ENCODE measurements at places on chromosomes 3 and 15.

- DNase-seq = no peak
Observed at GRCh38 chr15:25832158-25832557, 31.0 kb downstream of the ATP10A start.

GRCh38 chr15:66748708-66749035 lies 46.6 kb downstream of the SMAD6 start:
- DNase-seq = no peak

- DNase-seq = no peak
Observed at GRCh38 chr15:27545494-27546255, 553.4 kb downstream of the OCA2 start.

DNA sequence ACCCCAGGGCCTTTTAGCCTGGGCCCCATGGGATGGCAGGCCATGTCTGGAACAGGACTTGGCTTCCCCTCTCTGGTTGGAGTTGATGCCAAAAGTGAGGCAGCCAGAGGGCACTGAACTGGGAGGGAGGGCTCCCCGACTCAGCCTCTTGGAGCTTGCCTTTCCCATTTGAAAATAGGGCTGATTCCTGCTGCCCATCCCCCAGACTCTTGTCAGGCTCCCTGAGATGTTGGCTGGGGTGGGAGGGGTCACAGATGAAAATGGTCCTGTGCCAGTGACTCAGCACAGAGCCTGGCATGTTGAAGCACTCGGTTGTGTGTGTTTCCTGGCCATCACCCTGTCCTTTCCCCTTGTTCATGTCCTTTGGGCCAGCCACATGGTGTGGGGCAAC lies 6.6 kb downstream of the PPCDC start:
- no peak for DNase-seq

- DNase-seq = no peak
Observed at GRCh38 chr15:40042791-40043320, 3.9 kb upstream of the SRP14 start.

- no peak for DNase-seq
Observed at GRCh38 chr15:74511583-74511982, 29.4 kb upstream of the ARID3B start.

- DNase-seq = no peak
Observed at GRCh38 chr3:187352581-187353575, 15.3 kb upstream of the RTP4 start.

GRCh38 chr3:13549623-13550422 lies 898 bp downstream of the FBLN2 start:
- no peak for DNase-seq

- no peak for DNase-seq
Observed at GRCh38 chr3:135301670-135302069, 506.6 kb downstream of the EPHB1 start.

DNA sequence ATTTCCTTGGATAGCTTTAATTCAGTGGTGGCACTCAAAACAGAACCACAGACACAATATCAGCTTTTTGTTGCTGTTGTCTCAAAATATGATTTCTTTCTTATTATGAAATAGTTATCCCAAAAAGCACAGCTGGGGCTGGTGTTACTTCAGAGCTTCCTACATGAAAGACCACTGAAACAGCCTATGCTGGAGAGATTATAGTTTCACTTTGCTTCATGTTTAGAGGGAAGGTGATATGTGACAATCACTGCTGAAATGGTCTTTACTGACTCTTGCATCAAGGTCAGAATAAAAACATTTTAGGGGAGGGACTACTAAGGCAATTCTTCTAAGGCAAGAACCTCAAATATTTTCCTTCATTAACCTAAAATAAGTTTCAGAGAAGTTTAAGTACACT lies 190.7 kb downstream of the TNIK start:
- DNase-seq = no peak

DNA sequence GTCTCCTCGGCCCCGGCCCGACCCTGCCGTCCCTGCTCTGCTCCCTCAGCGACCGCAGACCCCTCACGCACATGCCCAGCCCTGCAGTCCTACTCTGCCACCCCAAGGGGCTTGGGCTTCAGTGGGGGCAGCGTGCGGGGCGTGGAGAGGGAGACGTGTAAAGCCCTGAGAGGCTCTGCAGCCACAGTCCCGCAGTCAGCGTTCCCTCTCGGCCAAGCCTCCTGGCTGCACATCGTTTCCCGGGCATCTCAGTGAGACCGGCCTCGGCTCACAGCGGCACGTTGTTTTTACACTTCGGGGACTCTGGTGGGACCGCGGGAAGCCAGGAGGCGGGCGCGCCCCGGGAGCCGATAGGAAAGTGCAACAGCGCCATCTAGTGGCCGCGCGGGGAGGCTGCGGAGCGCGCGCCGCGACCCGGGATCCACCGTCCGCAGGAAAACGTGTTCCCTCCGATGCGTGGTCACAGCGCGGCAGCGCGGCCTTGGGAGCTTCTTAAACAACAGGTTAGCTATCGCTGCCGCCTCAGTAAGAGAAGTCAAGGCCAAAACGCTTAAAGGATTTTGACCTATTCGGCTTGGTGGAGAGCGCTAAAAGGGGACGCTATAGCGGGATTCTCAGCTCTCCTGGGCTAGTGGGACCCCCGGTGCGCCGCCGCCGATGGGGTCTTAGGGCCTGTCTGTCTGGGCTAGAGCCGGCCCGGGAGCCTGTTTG lies 226.8 kb upstream of the IGF1R start:
- DNase-seq = peak; percentile 52

DNA sequence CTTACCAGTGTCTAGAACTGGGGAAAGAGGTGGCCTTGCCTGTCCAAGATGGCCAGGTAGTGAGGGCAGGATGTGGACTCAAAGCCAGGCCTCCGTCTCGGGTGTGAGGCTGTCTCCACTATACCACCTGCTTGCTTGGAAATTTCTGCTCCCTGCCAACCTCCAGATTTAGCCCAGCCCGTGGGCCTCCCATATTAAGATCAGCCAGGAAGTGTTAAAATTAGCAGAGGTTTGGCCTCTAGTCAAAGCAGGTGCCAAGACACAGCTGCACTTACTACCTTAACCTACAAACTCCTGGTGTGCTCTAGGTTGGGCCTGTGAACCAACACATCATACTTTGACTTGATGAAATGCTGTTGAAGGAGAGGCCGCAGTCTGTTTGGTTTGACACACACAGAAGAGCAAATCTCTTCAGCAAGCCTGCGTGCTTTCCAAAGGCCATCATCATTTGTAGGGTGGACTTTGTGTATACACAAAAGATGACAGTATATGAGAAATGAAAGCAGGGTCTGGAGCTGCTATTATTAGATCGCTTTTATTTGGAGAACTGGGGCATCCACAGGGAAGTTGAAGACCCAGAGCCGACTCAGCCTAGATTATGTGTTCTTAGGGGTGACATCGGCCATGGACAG lies 206.5 kb downstream of the XXYLT1 start:
- no peak for DNase-seq

DNA sequence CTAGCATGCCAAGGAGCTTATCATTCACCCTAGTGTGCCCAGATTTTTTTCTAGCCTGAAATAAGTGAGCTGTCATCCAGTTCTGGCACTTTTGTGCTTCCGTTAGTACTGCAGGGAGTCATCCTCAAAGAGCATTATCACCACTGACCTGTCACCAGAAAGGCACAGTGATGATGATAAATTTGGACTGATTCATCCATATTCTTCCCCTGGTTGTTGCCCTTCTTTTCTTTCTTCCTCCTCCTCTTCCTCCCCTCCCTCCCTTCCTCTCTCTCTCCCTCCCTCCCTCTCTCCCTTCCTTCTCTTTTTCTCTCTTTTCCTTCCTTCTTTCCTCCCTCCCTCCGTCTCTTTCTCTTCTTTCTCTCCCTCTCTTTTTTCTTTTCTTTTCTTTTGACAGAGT lies 21.3 kb downstream of the SLC35G2 start:
- DNase-seq = no peak

- DNase-seq = no peak
Observed at GRCh38 chr3:15634671-15635070, 33.1 kb downstream of the BTD start.

- no peak for DNase-seq
Observed at GRCh38 chr15:74785194-74786032, 3.5 kb downstream of the CSK start.

- DNase-seq = no peak
Observed at GRCh38 chr3:22475665-22476240, 724.7 kb upstream of the ZNF385D start.

DNA sequence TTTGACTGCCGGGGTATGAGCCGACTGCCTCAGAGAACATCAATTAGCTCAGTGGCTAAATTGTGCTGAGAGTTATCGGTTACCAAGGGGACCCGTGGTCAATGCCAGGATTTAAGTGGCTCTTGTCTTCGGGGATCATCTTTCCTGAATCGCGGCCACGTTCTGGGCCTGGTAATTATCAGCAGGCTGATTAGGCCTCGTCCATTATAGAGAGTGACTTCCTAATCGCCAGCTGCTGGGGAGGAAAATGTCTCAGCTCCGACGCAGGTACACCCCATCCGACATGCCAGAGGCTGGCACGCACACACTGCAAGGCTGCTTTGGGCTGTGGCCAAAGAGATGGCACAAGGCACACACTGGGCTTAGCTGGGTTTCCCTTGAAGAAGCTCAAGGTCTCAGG lies 10.6 kb downstream of the TRH start:
- no peak for DNase-seq

DNA sequence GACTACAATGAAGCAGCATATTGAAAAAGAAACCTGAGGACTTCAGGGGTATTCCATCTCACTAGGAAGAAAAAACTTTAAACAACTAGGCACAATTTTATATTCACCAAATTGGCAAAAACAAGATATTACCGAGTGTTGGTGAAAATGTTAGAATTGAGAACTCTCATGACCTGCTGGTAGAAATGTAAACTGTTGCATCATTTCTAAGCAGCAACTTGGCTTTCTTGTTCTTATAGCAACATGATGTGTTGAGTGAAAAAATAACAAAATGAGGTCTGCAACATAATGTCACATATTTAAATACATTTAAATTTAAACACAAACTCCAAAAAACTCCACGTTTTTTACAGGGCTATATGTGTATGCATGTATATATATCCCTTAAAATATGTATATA lies 59.0 kb upstream of the SPPL2A start:
- no peak for DNase-seq

- no peak for DNase-seq
Observed at GRCh38 chr3:4963669-4964570, 15.3 kb upstream of the BHLHE40 start.

- no peak for DNase-seq
Observed at GRCh38 chr15:94722024-94722636, 490.8 kb downstream of the MCTP2 start.

GRCh38 chr15:85331655-85332285 lies 48.6 kb upstream of the AKAP13 start:
- DNase-seq = no peak

GRCh38 chr3:43759297-43759782 lies 68.6 kb downstream of the ABHD5 start:
- no peak for DNase-seq

- no peak for DNase-seq
Observed at GRCh38 chr3:72848703-72849081, 447 bp upstream of the SHQ1 start.

DNA sequence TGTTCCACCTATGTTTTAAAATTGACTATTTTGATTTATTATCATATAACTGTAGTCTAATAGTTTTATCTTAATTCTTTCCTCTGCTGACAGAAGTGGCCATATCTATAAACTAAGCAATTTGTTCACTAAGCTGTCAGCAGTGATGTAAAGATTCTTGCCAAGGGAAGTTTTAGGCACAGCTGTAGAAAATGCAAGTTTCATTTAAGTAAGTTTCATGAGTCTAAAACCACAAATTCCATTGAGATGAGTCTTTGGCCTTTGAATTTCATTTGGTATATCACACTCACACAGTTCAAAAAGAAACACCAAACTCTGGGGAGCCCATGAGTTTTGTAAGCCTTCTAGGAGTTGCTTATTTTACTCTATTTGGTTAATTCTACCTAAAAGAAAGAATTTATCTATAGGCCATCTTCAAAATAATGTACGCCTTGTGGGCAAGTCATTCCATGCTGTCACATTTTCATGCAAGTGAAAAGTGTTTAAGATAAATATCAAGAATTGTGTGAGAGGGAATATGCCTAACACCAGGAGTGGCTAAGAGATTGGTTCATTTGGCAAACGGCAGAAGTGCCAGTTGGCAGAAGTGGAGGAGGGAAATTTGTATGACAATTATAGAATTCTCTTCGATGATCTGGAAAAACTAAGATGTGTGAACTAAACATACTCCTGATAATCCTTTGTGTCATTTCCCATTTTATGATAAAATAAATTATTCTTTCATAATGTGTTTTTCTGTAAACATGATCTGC lies 292.9 kb downstream of the ZIC4 start:
- DNase-seq = no peak

DNA sequence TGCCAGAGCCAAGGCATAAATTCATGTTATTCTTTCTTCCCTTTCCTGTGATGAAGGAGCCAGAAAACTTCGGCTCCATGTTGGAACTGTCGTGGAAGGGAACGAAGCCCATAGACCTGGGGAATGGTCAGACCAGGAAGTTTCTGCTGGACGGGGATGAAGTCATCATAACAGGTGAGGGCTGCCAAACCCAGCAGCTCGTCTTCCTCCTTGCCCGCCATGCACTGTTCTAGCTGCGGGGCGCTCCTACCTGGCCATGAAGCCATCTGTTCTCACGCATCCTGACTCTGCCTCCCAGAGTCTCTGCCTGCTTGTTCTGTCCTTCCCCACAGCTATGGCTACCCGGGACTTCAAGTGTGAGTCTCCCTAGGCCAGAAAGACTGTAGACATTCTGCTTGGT lies 28.2 kb downstream of the FAH start:
- no peak for DNase-seq

DNA sequence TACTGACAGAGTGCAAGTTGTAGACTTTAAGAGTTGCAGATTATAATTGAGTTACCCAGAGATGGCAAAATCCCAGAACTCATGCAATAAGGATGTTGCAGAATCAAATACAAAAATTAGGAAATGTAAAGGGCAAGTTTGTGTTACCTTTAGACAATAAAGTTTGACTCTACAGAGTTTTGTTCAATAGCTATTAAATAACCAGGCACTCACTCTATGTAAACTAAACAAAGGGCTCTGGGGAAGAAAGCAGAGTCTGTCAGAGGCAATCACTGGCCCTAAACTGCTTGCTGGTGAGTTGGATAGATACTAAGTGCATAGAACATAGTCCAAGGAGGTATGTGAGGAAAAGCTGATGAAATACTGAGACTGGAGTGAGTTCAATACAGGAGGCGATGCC lies 40.0 kb upstream of the PLCL2 start:
- no peak for DNase-seq

All from HAP-1 (cell line).